ENCODE measurements at places on chromosomes 16 and 17.
A peak's percentile ranks its signal among the peaks of the same experiment; 100 is the strongest.

- DNase-seq: no peak
These were observed 12.5 kb downstream of the TMIGD1 start for GRCh38 chr17:30321314-30321713.

DNA sequence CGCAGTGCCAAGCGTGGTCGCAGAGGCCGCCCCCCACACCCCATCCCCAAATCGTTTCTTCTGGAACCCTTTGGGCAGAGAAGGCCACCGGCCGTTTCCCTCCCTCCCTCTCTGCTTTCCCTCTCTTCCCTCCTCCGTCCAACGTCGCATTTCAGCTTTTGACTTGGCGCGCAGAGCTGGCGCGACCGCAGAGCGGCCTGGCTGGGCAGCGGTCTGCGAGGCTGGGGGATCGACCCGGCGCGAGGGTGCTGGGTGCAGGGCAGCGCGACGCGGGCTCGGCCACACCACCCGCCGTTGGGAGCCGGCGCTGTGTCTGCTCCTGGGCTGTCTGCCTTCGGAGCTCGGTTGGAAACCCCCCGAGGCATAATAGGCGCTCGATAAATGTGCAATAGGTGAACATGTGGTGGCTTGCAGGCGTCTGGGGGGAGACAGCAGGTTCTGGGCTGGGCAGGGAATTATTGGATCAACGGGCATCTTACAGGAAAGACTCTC lies 2.8 kb upstream of the NTN3 start:
- no peak for DNase-seq

- no peak for DNase-seq
These were observed 1.0 kb downstream of the KAT8 start for GRCh38 chr16:31118223-31119155.

- DNase-seq: no peak
These were observed 9.0 kb upstream of the PHAF1 start for GRCh38 chr16:67100569-67101310.

- no peak for DNase-seq
These were observed 166.0 kb upstream of the ZFHX3 start for GRCh38 chr16:73213732-73214455.

GRCh38 chr17:3911271-3912053 lies 4.8 kb downstream of the P2RX1 start:
- DNase-seq: peak; percentile 82

DNA sequence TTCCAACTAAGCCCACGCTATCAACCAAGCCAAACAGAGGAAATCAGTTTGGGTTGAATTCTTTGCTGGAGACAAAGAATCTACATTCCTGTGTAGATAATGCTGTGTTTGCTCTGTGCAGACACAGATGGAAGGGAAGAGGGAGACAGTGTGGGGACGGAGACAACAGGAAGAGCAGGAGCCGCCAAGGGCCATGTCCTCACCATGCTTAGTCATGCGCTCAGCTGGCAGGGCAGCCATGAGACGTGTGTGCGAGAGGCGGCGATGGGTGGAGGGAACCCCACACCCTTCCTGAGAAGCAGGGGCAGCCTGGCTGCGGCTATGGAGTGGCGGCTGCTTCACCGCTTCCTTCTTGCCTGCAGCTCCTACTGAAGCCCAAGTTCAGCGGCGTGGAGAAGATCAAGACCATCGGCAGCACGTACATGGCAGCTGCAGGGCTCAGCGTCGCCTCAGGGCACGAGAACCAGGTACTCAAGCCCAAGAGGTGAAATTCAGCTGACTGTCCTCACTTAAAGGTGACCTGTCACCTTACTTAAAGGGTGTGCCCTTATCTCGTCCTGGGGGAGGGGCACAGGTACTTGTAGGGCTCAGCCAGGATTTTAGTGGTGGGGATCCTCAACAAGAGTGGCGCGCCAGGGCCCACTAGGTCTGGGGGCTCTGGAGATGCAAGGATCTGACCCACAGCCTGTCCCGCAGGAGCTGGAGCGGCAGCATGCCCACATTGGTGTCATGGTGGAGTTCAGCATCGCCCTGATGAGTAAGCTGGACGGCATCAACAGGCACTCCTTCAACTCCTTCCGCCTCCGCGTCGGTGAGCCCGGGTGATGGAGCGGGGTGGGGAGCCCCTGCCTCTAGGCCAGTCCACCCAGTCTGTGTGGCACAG lies 47.5 kb downstream of the ADCY7 start:
- peak; percentile 63 for DNase-seq

- DNase-seq: no peak
These were observed at the start of gene TMC6 for GRCh38 chr17:78128551-78129350. TMC6 (minus strand) TSS chr17:78128755; CDS start chr17:78126832, 1,923 bp downstream.

DNA sequence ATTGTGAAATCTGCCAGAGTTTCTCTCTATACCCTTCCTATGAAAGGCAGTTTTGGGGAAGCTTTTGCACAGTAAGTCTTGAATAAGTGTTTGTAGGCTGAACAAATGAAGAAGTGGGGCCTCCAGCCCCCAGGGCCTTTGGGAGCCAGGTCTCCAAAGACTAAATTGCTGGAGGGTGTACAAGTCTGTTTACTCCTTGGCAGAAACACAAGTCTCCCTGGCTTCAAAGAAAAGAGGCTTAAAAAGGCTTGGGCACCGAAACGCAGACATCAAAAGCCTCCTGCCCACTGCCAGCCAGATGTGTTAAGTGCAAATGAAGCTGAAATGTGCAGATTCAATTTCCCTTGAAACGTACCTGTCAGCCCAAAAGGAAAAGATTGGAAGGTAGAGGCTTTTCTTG lies 146.3 kb downstream of the TMEM132E start:
- no peak for DNase-seq

DNA sequence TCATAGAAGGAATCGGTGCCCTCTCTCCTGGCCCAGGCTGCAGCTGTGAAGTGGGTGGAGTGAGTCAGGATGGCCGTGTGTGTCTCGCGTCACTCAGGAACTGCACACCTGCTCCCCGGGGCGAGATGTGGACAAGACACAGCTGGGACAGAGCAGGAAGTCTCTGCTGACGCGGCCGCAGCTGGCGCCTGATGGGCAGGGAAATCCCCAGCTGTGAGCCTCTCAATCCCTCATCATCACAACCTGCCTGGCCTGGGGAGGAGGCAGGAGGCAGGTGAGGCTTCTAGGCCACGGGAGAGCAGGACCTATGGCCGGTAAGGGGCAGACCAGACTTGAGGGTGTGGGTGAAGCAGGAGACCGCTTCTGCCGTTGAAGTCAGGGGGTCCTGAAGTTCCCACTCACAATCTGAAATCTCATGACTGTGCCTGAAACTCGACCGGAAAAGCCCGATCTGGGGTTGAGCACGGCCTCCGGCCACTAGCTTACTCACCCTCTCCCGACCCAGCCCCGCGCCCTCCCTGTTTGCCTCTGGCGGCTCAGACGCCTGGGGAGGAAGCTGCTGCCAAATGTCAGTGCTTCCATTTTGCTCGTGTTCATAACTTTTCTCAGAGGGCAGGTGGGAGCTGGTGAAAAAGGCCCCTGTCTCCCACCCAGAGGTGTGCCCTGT lies 1.1 kb upstream of the TRPV3 start:
- no peak for DNase-seq

DNA sequence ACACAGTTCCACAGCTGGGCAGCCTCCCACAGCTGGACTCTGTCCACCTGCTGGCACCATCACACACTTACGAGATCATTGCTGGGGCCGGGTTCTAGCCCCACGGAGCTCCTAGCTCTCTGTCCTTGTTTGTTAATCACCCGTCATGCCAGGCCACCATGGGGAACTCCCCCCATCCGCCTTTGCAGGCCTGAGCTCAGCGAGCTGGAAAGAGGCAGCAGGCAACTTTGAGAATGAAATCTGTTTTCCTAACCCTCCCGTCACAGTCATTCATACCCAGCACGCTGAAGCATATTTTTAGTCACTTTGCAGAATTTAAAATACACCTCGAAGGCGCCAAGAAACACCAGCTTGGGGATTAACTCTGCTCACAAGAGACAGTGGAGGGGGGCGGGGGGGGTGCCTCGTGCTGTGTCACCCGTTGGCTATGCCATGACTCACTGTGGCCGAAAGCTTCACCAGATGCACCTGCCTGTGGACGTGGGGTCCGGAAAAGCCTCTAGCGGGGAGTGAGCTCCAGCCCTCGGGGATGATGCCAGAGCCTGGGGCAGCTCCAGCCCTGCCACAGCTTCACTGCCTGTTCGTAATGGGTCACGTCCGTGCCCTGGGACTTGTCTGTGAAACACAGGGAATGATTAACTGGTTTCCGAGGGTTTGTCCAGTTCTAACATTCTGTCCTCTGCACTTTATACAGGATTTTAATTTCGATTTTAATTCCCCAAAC lies 1.4 kb upstream of the SPNS2 start:
- no peak for DNase-seq

- no peak for DNase-seq
These were observed 5.2 kb downstream of the ZNF646 start for GRCh38 chr16:31079342-31079944.

- DNase-seq: no peak
These were observed 20.4 kb downstream of the USP10 start for GRCh38 chr16:84720177-84720579.

DNA sequence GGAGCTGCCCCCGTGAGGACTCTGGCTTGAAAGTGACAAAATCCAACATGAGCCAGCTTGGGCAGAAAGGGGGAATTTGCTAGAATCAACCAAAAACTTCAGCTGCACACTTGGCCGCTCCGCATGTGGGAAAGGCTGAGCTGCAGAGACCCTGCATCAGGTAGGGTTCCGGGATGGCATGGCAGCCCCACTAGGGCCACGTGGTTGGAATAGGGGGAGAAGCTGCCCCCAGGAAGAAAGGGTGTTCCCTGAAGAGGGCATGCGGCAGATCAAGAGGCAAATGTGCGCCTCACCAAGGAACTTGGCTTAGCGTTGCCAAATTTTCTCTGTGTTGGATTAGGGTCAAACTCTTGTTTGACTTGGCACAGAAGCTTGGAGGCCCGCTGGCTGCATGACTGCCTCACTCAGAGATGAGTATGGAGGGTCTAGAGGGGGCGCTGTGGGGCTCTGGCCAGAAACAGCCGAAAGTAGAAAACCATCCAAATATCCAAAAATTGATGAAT lies 29.2 kb upstream of the WFIKKN2 start:
- DNase-seq: no peak

- no peak for DNase-seq
These were observed 69.9 kb downstream of the ABR start for GRCh38 chr17:1109606-1110540.

Data from left forelimb (tissue), 1 donor.